Left cardiac atrium (tissue), 4 donors: ENCODE measurements at places on chromosomes 16 and 17. TPM values are rescaled to one million over a fixed set of nuclear protein-coding genes. Genes with fewer than 3 reads are reported as not detected.

PIK3R5 gene
- 6.3 TPM for total RNA-seq

MYH11 gene
- total RNA-seq, result 64.7 TPM

- DNase-seq, result no peak
Measured at GRCh38 chr17:48137656-48138055, 30.1 kb downstream of the SNX11 start.

DNA sequence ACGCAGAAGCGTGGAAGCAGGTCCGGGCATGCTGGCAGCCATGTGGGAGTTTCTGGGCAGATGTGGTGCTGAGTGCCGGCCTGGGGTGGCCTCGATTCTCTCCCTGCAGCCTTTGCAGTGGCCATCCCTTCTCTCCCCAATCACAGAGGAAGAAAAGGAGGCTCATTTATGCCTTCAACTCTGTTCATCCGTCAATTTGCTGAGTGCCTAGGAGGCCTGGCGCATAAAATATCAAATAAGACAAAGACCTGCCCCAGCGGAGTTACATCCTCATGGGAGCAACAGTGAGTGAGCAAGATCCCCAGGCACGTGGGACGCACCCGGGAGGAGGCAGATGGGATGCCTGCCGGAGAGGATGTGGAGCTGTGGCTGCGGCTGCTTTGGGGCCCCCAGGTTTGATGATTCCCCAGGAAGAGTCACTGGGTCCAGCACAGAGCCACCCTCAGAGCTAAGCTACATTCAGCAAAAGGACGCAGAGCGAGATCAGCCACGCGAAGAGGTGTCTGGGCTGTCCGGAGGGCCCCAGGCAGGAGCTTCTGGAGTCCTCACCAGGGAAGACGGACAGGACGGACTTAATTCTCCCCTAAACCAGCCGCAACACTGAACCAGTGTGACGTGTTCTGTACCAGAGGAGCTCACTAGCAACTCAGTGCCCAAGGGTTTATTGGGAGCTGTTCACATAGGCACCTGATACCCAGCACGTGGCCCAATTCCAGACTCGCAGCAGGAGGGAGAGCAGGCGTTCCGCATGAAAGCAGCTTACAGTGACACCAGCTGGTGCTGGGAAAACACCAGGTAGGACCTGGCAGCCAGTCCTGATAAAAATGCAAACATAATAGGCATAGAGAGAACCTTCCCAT is 11.3 kb downstream of the CA5A start:
- no peak for DNase-seq

- no peak for DNase-seq
Measured at GRCh38 chr17:72538901-72539352, 418.1 kb downstream of the SOX9 start.

DNA sequence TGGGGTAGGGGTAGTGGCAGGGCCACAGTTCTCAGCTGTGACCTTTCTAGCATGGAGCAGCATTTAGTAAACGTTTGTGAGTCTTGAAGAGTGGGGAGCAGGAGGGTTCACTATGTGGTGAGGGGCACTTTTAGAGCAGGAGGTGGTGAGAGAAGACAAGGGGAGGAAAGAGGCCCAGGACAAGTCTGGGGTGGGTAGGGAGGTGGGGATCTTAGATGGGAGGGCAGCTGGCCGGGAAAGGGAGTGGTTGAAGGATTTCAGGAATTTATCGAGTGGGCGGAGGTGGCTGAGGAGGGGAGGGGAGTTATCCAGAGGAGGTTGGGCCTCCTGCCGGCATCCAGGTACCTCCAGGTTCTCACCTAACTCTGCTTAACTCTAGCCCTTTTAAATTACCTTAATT is 1.9 kb downstream of the CLEC16A start:
- no peak for DNase-seq

- peak; percentile 46 for DNase-seq
Measured at GRCh38 chr17:39014795-39015545, 47.8 kb upstream of the FBXO47 start.
